Activated naive CD8-positive, alpha-beta T cell treated with anti-CD3 and anti-CD28 coated beads for 36 hours (primary cell): ENCODE measurements at places on chromosomes 12 and 14.

- no peak for DNase-seq
Measured at GRCh38 chr12:66960704-66961690, 282.1 kb upstream of the GRIP1 start.

DNA sequence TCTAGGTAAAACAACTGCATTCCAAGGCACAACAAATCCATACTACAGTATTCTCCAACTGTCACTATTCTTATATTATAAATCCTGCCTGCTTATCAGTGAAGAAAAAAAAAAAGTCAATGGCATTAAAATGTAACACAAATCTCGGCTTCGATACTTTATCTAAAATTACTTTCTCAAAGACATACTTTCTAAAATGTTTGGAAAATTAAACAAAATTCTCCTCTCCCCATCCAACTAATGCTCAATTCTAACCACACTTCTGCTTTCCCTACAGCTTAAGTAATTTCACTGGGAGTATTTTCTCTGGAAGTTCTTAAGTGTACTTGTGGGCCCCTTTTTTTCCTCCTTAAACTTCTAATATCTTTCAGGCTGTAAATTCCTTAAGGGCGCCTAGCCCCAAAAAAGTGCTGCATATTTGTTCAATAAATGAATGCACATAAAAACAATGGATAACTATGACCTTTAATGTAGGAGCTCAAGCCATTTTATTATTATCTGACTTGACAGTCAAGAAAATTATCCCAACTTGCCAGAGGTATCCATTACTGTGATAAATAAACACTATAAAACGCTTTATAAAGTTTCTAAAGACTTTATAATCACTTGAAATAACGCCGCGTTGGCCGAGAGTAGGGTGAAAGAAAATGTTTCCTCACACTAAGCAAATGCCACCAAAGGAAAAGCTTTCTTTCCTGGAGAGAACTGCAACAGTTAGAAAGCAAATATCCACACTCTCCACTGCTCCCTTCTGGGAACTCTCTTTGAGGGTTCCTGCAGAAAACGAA, 977 bp downstream of the HEATR5A start:
- no peak for DNase-seq

- DNase-seq, result no peak
Measured at GRCh38 chr14:35286003-35286600, 6.1 kb upstream of the PSMA6 start.

GRCh38 chr12:113067987-113068935, 11.7 kb downstream of the DTX1 start:
- DNase-seq, result no peak

- DNase-seq, result no peak
Measured at GRCh38 chr12:42145552-42146215, 1.0 kb upstream of the GXYLT1 start.

DNA sequence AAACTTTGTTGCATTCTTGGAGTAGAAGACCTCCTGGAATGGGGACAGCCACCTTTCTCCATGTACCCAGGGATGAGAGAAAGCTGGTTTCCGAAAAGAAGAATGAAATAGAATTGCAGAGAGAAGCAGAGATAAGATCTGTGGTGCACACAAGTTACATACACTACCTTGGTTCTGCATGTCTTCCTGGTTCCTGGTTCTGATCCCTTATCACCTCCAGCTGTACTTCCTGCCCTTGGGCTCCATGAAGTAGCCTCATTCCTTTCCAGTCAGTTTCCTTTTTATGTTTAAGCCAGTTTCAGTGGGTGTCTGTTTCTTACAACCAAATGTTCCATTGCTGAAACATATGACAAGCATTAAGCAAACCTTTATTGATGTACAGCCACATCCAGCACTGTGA, 69.3 kb downstream of the FBXW8 start:
- DNase-seq, result no peak

GRCh38 chr14:47619392-47619791, 56.0 kb downstream of the MDGA2 start:
- DNase-seq, result no peak

GRCh38 chr12:5941907-5942306, 3.2 kb downstream of the ANO2 start:
- DNase-seq, result no peak

- DNase-seq, result no peak
Measured at GRCh38 chr12:120914794-120915193, 10.6 kb upstream of the SPPL3 start.

- no peak for DNase-seq
Measured at GRCh38 chr12:19577281-19577530, 137.9 kb downstream of the AEBP2 start.

DNA sequence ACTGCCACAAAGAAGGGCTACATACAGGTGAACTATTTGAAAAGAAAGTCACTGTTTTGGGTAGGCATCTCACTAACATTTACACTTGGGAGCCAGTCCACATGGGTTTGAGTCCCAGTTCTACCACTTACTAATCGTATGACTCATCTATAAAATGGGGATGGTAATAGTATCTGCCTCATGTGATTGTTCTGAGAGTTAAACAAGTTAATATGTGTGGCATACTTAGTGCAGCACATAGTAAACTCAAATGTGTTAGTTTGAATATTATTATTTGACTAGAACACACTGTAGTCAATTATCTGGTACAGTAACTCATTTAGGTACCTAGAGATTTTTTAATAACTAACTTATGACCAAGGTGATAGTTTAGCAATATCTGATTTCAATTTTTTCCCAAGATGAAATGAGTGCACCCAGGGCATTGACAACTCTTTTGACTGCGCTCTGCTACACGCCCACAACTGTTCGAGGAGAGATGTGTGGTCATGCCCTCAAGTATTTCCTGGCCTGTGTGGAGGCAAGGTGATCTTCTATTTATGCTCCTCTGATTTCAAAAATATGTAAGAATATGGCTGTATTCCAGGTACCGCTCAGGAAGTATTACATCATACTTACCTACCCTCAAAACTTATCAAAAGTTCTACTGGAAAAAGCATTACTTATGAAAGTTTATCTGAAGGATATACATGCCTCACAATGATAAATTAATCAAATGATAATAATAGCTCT, 210.6 kb upstream of the EGLN3 start:
- DNase-seq, result no peak

DNA sequence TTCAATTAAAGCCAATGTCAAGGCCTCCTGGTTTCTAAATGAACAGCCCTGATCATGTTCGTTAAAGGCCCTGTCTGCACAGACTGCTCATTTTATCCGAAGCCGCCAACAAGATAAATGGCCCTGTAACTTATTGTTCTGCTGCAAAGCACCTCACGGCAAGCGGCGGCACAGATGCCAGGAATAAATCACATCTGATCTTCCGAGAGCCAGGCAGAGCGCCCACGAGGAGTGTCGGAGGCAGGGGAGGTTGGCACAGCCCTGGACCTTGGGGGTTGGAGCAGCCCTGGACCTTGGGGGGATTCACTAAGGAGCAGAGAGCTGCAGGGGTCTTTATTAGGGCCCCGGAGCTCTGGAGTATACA, 110.5 kb downstream of the SCARB1 start:
- no peak for DNase-seq

- DNase-seq, result peak; percentile 9
Measured at GRCh38 chr14:30656190-30656632, 34.1 kb downstream of the SCFD1 start.

- DNase-seq, result peak; percentile 43
Measured at GRCh38 chr12:4215229-4216186, 58.1 kb upstream of the CCND2 start.

- no peak for DNase-seq
Measured at GRCh38 chr12:10771132-10771733, 31.2 kb downstream of the TAS2R7 start.

GRCh38 chr12:47082796-47083621, 3.2 kb upstream of the AMIGO2 start:
- no peak for DNase-seq

DNA sequence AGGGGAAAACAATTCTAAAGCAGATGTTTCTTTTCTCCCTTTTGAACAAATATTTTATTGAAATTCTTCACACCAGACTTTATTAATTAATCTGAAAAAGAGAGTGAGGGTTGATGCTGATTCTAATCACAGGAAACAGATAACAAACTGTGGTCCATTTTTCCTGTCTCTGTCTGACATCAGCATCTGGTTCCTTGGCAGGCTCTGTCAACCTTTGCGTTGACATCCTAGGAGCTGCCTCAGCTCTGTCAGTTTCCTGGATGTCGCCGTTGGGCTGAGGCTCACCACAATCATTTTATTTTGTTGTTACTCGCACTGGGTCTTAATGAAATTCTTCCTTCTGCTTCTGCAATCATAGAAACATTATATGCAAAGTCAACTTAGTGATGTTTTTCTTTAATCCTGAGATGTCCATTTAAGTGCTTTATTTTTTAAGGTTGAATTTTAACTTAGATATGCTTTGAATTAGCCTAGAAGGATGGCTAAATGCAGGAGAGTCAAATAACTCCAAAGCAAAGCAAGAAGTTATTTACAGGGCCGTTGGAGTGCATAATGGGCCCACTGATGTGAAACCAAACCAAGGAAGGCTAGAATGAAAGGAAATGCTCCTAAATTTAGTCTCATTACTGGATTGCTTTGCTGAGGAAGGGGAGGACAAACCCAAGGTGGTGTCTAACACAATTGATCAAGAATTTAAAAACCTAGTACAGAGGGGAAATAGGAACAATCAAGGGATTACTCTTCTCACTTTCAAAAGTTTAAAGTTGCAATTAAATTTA, 542.4 kb downstream of the FLRT2 start:
- DNase-seq, result no peak
